ENCODE measurements at places on chromosomes 1 and 21.

GRCh38 chr1:89998306-89998705, 3.4 kb downstream of the ZNF326 start:
- no peak for ATAC-seq

DNA sequence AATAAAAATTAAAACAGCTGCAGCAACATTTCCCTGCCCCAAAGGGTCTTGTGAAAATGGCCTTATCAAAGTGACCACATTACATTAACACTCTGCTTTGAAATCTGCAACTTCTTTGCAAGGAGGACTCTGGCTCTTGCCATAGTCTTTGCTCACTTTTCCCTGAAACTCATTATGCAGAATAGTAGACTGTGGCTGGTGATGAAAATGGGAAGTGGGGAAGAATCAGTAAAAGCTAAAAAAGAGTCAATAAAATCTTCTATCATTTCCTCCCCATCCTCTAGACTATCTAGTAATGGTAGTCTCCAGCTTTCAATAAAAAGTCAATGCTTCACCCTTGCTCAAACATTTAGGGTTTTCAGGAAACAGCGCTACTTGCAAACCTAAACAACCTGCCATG, 18.6 kb upstream of the NUP133 start:
- no peak for ATAC-seq

GRCh38 chr1:196308176-196308575, 300.1 kb downstream of the KCNT2 start:
- ATAC-seq: no peak

GRCh38 chr1:154431586-154432373, 26.6 kb downstream of the IL6R start:
- ATAC-seq: peak; percentile 26

DNA sequence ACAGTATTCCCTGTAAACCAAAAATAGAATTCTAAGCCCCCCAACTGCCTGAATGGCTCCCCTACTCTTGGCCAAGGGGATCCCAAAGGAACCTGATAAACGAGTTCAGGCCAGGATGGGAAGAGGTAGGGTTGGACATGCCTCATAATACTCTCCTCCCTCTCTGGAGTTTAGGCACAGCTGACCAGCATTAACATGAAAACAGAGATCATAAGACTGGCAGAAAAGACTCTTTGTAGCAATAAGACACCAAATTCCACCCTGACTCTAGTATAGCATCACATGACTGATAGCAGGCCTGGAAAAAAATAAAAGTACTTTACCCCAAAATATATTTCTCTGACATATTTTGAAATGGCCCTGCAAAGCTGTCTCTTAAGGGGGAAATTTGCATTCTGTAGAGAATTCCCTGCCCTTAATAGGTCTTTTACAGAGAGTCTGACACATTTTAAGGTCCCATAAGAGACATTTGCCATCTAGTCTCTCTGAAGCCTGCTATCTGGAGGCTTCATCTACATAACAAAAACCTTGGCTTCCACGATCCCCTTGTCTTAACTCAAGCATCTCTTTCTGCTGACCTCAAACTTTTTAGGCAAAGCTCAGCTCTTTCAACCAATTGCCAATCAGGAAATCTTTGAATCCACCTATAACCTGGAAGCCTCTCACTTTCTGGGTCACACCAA, 55.9 kb downstream of the SIK1 start:
- no peak for ATAC-seq

GRCh38 chr1:38055398-38055797, 8.8 kb upstream of the POU3F1 start:
- no peak for ATAC-seq

- ATAC-seq: no peak
Measured at GRCh38 chr21:19197950-19198349, 794.4 kb upstream of the TMPRSS15 start.

DNA sequence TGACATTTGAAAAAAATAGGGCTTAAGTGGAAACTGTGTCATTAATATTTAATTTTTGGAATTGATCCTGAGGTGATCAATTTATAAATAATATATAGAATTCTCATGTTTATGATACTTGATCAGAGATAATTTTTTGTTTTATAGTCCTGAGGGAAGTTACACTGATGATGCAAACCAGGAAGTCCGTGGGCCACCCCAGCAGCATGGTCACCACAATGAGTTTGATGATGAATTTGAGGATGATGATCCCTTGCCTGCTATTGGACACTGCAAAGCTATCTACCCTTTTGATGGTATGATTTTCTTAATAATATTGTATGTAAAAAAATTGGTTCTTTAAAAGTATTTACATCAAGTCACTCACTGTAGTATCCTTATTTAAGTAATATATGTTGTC, 101.2 kb downstream of the FNBP1L start:
- no peak for ATAC-seq

DNA sequence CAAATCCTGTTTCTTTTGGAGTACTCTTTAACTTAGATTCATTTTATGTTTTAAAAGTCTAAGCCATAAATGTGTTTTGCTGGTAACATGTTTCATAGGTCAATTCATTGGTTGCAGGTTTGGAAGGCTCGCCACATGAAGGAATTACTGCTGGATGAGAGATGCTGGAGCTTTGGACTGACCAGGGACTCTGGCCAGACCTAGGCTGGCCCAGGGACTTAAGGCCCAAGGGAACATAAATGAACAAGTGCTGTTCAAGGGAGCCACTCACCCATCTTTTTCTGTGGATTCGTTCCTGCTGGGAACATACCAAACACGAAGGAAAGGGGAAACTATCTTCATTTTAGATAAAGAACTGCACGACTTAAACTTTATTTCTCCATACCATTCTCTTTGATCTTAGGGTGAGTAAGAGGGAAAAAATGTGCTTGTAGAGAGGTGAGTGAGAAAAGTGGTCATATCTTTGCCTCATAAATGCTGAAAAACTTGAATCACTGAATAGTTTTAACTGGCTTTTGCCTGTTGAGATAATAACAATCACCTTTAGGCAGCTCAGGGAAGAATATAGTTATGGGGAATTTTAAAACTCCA, 15.3 kb upstream of the SHCBP1L start:
- no peak for ATAC-seq

DNA sequence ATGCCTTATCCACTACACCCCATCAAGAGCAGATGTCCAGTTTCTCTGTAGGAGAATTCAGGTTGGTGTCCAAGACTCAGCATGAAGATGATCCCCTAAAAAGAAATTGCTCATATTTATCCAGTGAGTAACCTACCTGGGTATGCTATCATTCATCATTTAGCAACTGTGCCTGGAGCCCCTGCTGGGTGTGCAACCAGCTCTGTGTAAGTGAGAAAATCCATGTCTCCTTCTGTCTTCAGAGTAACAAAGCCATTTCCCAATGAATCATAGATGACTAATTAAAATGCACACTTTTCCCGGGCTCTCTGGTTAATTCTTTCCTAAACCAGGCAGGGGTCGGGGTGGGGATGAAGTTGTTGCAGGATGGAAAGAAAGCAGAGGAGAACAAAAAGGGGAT, 35.8 kb downstream of the OLFML3 start:
- no peak for ATAC-seq

- no peak for ATAC-seq
Measured at GRCh38 chr1:215911406-215911968, 344.4 kb downstream of the KCTD3 start.

GRCh38 chr1:29789910-29790247, 553.6 kb downstream of the PTPRU start:
- ATAC-seq: no peak

- no peak for ATAC-seq
Measured at GRCh38 chr1:32128479-32128878, 20.6 kb downstream of the KPNA6 start.

DNA sequence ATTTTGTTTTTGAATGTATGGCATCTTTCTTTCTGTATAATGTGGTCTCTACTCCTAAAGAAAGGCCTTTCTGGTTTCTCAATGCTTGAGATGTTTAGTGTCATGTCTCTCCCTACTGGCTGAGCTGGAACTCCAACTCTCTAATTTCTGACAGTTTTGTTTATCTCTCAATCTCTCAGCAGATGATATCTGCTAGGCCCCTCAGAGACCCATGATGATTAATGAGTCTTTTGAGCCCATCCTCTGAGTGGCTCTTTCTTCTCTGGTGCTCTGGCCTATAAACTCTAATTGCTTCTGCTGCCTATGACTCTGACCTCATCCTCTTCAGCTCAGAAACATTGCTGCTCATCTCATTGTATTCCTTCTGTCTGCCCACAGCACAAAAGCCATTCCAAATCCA, 46.6 kb downstream of the CRB1 start:
- no peak for ATAC-seq

GRCh38 chr1:94947437-94947836, 20.5 kb upstream of the CNN3 start:
- peak; percentile 46 for ATAC-seq

DNA sequence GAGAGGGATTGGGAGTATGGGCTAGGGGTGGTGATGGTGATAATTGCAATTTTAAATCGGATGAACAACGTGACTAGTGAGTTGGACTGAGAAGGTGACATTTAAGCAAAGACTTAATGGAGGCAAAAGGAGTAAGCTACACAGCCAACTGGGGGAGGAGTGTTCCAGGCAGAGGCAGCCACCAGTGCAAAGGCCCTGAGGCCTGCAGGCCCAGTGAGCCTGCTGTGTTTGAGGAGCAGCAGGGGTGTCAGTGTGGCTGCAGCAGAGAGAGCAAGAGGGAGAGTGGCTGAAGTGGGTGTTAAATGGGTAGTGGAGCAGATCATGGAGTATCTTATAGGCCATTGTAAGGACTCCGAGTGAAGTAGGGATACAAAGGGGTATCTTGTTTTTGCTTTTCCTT, 18.8 kb downstream of the MYOG start:
- ATAC-seq: no peak

DNA sequence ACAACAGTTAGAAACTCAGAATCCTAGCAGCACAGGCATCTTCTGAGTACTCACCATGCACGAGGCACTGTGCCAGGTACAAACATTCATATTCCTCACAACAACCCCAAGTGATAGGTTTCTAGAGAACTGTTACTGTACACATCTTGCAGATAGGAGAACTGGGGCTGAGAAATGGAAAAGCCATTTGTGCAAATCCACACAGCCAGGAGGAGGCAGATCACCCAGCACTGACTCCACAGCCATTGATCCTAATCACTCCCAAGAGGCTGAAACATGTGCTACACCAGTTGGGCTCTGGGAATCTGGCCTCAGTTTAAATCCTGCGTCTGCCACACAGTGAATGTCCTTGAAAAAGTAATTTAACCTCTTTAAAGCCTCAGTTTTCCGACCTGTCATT, 151.0 kb downstream of the ST6GALNAC5 start:
- no peak for ATAC-seq

- ATAC-seq: no peak
Measured at GRCh38 chr1:18738617-18739016, 108.0 kb downstream of the PAX7 start.

- peak; percentile 68 for ATAC-seq
Measured at GRCh38 chr21:17679002-17679600, 66.4 kb upstream of the BTG3 start.

DNA sequence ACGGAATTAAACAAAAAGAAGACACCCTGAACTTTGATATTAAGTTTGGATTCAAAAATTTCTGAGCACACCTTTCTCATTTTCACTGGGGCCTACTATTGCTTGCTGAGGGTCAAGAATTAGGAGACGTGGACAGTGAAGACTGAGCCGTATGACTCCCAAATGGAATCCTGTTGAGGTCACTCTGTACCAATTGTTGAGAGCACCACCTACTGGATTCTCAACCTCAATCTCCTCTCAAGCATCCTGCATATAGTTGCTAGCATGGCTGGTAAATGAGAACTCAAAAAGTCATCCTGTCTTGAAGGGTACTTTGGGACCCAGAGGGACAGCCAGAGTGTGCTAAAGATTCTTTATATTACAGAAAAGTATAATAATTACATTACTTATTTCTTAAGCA, 20.2 kb upstream of the MTR start:
- peak; percentile 61 for ATAC-seq

GRCh38 chr1:65341381-65341780, 32.0 kb downstream of the DNAJC6 start:
- ATAC-seq: no peak

- ATAC-seq: peak; percentile 67
Measured at GRCh38 chr1:26225033-26225831, 8.8 kb upstream of the CEP85 start.

DNA sequence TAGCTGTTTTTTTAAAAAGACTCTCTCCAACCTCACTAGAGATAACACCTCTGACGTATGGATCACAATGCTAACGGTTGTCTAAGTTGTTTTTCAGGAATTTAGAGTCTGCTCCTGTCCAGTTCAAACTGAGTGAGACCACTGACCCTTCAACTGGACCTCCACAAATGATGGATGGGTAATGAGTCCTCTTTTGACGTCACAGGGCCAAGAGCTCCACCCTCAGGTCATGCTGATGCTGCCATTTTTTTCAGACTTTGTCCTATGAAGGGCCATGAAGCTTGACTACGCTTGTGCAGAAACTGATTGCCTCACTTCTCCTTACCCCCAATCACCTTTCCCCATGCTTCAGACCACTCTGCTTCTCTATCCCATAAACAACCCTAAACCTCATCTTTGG, 16.6 kb downstream of the GRIK3 start:
- ATAC-seq: no peak

GRCh38 chr1:172566196-172566997, 33.4 kb downstream of the SUCO start:
- ATAC-seq: no peak

GRCh38 chr1:186595969-186596368, 84.3 kb downstream of the PTGS2 start:
- no peak for ATAC-seq

DNA sequence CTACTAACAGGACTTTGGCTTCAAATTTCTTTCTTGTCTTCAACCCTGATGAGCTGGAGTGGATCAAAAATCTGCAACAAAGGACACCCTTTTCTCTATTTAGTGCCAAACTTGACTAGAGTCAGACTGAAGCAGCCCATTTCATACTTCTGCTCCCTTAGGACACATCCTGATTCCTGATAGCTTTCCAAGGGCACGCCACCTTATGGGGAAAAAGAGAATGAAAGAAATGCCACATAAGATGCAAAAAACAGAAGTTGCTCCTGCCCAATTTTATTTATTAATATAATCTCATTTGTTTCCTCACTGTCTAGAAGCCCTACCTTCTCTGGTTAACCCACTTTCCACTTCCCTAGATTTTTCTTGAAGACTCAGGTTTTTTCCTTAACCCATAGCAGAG, 72.7 kb upstream of the NBPF4 start:
- ATAC-seq: no peak

DNA sequence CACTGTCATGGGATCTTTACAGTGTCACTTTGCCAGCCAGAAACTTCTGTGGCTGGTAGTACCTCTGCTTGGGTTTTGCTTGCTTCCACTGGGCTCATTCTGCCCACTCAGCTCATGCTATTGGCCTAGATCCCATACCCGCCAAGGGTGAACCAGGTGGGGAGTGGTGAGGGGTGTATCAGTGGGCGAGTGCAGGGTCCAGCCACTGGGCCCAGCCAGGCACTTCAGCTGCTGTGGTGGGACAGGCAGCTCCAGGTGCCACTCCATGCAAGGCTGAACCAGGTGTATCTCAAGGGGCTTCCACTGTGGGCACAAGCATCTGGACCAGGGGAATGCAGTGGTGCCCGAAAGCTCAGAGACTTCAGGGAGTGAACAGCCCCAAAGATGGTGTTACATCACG, 398.2 kb downstream of the NCAM2 start:
- no peak for ATAC-seq

DNA sequence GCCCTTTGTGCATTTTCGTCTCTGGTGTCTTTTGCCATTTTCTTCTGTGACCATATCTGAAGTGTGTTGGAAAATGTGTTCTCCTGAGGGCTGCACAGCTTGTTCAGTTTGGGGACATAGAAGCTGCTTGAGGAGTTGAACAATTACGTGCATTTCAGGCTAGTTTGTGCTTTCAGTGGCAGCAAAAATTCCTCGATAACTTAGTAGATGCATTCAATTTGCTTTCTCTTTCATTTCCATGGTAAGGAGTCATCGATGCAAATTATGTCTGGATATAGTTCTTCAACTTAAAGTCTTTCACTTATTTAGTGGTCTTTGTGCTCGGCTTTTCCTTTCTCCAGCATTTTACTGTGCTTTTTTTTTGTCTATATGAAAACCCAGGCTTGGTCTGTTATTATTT, 441.5 kb downstream of the PLA2G4A start:
- no peak for ATAC-seq
